ENCODE measurements at places on chromosomes 4 and X.

- no peak for DNase-seq
Observed at GRCh38 chr4:92189146-92189545, 114.6 kb upstream of the GRID2 start.

- no peak for DNase-seq
Observed at GRCh38 chrX:150880808-150881165, 17.7 kb downstream of the CD99L2 start.

DNA sequence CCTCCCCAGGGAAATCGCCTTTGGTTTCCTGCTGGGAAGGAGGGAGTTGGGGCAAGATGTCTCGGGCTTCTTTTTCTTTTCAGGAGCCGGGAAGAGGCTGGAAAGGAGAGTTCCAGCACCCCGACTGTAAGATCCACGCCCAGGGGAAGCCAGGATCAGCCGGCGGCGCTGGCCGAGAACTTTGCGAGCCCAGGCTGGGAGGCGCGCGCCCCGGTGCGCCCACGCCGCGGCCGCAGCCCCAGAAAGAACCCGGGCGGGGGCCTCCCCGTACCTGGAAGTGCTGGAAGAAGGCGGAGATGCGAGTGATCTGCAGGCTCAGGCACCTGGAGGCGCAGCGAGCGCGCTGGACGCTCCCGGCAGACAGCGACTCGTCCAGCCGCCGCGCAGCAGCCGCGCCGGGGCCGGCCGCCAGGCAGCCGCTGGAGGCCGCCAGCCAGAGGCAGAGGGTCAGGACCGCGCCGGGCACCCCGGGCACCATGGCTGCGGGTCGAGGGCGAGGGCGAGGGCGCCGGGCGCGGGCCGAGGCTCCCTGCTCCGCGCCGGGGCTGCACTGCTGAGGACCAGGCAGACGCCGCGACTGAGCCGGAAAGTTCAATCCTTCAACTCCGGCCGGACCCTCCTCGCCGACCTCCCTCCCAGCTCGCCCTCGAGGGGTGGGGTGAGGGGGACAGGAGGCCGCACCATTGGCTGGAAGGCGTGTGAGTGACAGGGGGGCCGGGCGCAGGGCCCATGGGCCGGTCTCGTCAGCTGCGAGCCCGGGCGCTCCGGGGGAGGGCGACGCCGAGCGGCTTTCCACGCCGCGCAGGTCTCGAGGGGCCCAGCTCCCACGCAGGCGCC, at the start of gene ANOS1:
Gene ANOS1 (minus strand): TSS at position 579 of the 837 bp plus-strand sequence. CDS start 101 bp downstream, at position 478.
- DNase-seq: no peak

GRCh38 chr4:54367059-54367458, 138.0 kb downstream of the PDGFRA start:
- no peak for DNase-seq

- no peak for DNase-seq
Observed at GRCh38 chr4:169154121-169154520, 116.6 kb downstream of the SH3RF1 start.

DNA sequence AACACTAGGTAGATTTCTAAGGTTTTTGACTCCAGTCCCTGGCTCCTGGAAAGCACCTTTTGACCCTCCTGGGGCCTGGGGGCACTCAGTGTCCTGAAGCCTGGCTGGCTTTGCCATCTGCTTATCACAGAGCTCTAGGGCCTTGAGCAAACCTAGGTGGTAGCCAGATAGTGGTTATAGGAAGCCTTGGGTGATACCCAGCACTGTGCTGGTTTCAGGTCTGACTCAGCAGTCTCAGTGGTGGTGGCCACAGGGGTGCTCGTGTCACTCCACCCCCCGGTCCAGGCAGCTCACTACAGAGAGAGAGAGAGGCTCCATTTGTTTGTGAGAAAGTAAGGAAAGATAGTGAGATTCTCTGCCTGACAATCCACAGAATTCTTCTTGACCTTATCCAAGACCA, 195.8 kb upstream of the ZFP42 start:
- DNase-seq: no peak

All from stimulated activated naive CD8-positive, alpha-beta T cell treated with anti-CD3 and anti-CD28 coated beads, Interleukin-15, amount 100 ng/mL, for 72 hours (primary cell).